ENCODE measurements at places on chromosomes 5 and 9.

DNA sequence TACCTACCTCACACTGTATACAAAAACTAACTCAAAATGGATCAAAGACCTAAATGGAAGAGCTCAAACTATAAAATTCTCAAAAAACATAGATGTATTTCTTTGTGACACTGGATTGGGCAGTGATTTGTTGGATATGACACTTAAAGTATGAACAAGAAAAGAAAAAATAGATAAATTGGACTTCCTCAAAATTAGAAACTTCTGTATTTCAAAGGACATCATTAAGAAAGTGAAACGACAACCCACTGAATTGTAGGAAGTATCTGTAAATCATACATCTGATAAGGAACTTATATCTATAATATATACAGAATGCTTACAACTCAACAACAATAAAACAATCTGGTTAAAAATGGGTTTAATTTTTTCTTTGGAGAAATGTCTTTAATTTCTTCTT is 96.7 kb downstream of the NRG2 start:
- DNase-seq, result no peak

GRCh38 chr5:3310541-3311261 is 284.9 kb upstream of the IRX1 start:
- no peak for DNase-seq

DNA sequence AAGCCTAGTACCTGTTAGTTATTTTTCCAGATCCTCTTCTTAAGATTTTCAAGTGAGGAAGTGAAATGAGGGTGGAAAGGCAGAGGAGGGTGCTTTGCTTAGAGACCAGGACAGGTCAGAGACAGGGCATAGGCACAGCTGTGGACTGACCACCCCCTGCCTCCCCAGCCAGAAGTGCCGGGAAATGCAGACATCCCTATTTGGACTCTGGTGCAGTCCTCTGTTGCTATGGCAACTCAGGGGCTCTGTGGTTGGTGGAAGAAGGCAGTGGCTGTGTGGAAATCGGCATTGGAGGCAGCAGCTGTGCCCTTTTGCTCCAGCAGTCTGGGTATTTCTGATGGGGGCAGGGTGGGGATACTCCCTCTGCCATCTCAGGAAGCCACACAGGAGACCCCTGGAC is 43.3 kb upstream of the NDFIP1 start:
- no peak for DNase-seq

DNA sequence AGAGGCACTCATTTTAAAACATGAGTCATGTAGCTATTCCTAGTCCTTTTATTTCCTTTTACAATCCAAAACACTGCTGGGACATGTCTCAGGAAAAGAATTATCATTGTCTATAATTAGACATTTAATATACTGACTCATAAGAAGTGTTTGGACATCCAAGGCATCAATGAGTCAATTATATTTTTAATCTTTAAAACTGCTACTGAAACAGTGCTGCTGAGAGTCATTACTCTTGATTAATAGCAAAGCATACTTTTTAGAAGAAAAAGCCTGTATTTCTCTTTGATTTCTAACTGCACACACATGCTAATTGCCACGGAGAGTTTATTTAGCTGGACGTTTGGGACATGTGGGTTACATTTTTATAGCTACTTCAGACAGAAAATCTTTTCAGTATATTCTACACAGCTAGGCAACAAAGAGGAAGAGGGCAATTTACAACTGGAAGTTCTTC is 1249.0 kb upstream of the CDH18 start:
- peak; percentile 0 for DNase-seq

DNA sequence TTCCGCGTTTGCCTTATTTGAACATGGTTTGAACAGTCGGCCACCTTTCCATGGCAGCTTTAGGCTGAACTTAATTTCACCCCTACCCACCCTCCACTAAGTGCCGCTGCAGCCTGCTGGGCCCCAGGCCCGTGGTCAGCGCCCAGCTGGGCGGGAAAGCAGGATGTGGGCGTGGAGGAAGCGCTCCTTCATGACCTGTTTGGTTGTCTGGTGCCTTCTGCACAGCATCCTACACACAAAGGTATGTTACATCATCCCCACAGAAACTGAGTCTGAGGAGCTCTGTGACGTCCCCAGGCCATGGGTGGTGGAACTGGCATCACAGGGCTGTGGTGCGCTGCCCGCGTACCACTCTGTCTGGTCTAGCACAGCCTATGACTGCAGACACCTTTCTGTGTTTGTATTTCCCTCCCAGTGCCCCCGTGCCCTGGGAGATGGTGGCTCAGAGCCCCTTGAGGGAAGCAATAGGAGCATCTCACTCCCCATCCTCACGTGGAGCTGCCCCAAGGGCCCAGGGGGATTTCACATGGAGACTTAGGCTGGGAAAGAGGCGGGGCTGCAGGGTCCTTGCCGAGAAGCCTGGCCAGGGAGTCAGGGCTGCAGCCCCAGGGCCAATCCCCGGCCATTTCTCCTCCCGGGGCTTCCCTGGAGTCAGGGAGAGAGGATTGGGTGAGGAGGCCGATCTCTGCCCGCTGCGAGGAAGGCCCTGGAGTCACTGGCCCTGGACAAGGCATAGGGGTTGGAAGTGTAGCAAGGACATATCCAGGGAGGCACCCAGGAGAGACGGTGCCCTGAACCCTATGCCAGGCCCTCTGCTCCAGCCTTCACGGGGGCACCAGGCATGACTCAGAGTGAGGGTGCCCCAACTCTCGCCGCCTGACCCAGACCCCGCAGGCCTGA is 37.5 kb upstream of the SUSD3 start:
- no peak for DNase-seq

GRCh38 chr9:121769939-121770338 is 118.5 kb downstream of the DAB2IP start:
- no peak for DNase-seq

- no peak for DNase-seq
These were observed 387.0 kb downstream of the TLR4 start for GRCh38 chr9:118091226-118091625.

- DNase-seq, result no peak
These were observed 35.2 kb upstream of the CRB2 start for GRCh38 chr9:123320814-123321213.

DNA sequence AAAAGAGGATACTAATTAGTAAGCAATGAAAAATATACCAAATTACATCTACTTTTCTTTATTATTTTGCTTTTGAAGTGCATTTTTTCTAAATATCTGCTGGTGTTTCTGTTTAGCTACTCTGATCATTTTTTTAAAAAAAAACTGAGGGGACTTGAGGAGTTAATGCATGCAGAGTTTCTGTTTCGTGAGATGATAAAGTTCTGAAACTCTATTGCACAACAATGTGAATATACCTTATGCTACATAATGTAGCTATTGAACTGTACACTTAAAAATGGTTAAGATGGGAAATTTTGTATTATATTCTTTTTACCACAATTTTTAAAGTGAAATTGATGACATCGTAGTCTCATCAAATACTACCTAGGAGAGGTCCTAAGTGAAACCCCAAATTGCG is 288.3 kb upstream of the NR4A3 start:
- DNase-seq, result no peak

- DNase-seq, result no peak
These were observed 67.0 kb upstream of the RNU6ATAC start for GRCh38 chr9:134231330-134231745.

DNA sequence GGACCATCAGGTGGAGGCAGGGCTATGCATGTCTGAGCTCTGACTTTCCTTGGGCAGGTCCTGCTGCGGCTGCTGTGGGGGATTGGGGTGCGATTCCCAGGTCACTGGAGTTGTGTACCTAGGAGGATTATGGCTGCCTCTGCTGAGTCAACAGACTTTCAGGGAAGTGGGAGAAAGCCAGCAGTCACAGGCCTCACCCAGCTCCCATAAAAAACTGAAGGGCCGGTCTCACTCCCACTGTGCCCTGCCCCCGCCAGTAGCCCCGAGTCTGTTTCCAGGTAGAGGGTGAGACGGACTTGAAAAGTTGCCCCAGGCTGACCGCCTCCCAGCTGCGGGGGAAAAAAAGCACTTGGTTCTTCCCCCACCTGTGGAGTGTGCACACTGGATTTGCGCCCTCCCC is 76.7 kb downstream of the FAM170A start:
- DNase-seq, result no peak

DNA sequence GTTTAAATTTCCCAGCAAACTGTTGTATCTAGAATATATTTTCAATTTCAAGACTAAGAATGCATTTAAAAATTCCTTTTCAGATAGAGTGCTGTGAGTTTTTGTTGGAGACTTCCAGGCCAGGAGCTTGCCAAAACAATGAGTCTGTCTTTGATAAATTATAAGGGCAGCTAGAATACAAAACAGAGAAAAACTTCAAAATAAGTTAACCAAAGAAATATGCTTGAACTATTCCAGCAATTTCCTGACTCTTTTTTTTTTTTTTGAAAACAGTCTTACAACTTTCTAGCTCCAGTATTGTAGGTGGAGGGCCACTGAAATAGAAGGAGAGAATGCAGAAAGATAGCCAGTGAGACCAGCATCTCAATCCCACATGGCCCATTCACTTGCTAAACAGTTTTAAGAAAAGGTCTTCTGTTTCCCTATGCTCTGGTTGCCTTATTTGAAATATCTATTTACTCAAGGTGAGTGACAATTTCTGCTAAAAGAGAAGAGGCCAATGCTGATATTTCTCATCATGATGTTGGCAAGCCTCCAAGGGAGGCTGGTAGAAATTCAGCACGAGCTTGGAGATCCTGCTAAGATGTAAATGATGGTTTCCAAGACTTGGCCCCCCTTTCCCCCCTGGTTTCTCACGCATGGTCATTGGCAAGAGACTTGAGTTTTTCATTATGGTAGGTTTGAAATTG is 103.2 kb downstream of the USP20 start:
- peak; percentile 63 for DNase-seq

DNA sequence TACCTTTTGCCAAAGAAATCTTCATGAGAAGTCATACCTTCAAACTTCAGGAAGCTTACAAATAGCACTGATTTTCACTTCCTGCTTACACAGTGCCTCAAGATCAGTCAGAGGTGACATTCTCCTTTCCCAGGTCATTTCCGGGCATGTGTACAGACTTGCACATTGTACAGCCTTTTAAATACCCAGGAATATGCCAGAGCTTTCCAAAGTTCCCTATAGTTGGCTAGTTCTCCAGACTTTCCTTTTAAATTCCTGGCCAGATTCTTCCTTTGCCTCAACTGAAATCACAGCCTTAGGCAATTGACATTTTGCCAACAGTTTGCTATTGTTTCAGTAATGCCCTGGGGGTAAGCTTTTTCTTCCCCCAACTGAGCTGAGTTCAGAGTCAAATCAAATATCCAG is 47.2 kb downstream of the RFX3 start:
- no peak for DNase-seq

GRCh38 chr5:157245476-157245875 is 20.4 kb upstream of the CYFIP2 start:
- peak; percentile 29 for DNase-seq

DNA sequence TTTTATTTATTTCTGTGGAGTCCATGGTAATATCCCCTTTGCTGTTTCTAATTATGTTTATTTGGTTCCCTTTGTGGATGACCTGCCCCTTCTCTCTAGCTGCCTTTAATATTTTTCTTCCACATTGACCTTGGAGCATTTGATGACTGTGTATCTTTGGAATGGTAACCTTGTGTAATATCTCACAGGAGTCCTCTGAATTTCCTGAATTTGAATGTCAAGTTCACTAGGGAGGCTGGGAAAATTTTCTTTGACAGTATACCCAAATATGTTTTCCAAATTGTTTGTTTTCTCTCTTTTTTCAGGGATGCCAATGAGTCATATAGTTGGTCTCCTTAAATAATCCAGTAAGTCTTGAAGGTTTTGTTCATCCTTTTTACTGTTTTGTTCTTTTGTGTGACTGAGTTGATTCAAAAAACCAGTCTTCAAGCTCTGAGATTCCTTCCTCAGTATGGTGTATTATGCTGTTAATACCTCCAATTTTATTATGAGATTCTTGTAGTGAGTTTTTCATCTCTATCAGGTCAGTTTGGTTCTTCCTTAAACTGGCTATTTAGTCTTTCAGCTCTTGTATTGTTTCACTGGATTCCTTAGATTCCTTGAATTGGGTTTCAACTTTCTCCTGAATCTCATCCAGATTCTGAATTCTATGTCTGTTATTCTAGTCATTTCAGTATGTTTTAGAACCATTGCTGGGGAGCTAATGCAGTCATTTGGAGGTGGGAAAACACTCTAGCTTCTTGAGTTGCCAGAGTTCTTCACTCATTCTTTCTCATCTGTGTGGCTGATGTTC is 349.0 kb upstream of the TARS1 start:
- DNase-seq, result peak; percentile 84
